Renal cortical epithelial cell (primary cell): ENCODE measurements at places on chromosomes 6 and 20.
A peak's percentile ranks its signal among the peaks of the same experiment; 100 is the strongest.

DNA sequence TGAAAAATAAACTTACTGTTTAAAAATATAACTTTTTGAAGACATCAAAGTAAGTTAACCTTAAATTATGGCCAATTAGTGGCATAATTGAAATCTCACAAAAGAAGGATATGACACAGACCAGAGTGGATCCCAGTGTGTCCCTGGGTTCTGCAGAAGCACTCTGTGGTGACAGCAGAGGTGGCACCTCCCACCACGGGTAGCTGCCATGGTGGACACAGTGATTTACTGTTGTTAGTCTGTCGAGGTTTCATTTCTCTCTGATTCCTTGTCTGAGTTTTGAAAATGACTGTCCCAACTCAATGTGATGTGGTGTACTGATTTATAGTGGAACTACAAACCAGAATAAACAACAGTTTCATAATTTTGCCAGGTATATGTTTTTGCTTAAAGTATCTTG lies 76.5 kb downstream of the TULP4 start:
- no peak for DNase-seq

DNA sequence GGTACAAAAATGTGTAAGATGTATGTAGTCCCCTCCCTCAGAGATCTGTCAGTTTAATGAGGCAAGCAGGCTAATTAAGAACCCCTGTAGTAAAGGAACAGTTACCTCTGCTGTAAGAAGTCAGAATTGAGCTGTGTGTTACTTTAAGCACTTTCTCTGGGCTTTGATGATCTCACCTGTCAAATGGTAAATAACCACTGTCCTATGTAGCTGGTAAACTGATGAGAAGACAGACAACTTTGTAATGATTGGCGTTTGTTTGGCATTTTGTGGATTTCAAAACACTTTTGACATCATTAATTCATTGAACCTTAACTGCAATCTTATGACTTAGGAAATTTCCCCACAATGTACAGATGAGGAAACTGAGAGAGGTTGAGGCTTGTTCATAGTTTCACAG lies 55.7 kb downstream of the RALY start:
- no peak for DNase-seq

GRCh38 chr6:112441607-112442006 lies 94.5 kb downstream of the RFPL4B start:
- no peak for DNase-seq

DNA sequence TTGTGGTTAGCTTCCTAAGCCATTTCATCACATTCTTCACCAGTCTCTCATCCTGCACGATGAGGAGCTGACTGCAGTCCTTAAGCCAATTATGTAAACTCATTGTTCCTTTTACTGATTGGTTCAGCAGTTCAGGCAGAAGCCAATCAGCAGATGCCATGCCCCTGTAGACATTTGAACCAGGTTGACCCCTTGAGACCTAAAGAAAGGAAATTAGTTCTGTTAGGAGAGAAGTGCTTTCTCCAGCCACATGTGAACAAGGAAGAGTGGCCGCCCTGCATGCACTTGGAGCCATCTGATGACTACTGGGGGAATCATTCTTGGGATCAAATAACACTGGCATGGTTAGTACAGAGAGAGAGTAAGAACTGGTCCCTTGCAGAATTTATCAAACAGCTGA lies 535.2 kb upstream of the ID4 start:
- peak; percentile 28 for DNase-seq

DNA sequence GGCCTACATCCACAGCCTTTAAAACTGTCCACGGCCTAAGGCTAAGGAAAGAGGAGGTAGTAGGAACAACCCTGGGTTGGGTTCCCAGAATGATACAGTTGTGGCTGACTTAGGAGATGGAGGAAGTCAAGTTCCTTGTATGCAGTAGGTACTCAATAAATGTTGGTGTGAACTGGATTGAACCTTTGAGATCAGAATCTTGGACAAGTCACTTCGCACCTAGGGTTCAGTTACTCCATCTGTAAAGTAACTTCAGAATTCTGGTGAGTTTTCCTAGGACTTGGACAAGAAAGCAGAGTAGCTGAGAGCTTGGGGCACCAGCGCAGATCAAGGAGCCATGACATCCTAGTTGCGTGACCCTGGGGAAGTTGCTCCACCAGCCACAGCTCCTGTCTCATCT lies 9.1 kb downstream of the XKR7 start:
- no peak for DNase-seq

GRCh38 chr6:107218142-107218541 lies 102.8 kb upstream of the BEND3 start:
- DNase-seq, result no peak

DNA sequence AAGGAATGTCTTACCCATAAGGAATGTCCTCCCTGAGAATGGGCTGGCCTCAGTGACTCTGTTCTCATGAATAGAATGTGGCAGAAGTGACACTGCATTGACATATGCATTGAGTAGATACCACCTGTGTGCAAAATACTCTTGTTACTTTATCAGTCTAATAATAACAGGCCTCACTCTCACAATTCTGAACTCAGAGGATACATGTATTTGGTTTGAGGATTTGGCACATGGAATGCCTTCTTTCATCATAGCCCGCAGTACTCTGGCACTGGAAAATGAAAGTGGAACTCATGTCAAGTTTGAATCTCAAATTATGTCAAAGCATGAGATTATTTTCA lies 52.9 kb upstream of the PLCB4 start:
- peak; percentile 94 for DNase-seq

- DNase-seq, result no peak
Observed at GRCh38 chr6:151757506-151757955, 50.0 kb upstream of the ESR1 start.

DNA sequence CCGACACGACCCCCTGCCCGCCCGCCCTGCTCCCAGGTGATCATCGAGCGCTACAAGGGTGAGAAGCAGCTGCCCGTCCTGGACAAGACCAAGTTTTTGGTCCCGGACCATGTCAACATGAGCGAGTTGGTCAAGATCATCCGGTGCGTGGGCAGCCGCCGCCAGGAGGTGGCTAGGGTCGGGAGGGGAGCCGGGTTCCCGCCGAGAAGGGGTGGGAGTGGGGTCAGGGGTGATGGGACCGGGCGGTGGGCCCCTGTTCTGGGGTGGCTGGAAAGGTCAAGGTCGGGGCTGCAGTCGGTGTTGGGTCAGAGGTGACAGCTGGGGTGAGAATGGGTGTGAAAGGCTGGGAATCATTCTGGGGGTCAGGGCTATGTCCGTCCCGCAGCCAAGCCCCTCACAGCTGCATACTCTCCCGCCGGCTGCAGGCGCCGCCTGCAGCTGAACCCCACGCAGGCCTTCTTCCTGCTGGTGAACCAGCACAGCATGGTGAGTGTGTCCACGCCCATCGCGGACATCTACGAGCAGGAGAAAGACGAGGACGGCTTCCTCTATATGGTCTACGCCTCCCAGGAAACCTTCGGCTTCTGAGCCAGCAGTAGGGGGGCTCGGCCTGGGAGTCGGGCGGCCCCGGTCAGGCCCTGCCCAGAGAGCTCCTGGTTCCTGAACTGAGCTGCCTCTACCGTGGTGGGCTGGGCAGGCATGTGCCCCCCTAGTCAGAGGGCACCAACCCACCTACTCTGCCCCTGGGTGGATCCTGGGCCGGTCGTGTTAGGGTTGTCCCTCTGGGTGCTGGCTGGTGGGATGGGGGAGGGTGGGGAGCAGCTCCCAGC lies 1.0 kb downstream of the MAP1LC3A start:
- DNase-seq, result no peak

GRCh38 chr6:35052694-35053565 lies 88.2 kb downstream of the TCP11 start:
- DNase-seq, result no peak

GRCh38 chr20:24389686-24390085 lies 79.7 kb upstream of the SYNDIG1 start:
- DNase-seq, result no peak

DNA sequence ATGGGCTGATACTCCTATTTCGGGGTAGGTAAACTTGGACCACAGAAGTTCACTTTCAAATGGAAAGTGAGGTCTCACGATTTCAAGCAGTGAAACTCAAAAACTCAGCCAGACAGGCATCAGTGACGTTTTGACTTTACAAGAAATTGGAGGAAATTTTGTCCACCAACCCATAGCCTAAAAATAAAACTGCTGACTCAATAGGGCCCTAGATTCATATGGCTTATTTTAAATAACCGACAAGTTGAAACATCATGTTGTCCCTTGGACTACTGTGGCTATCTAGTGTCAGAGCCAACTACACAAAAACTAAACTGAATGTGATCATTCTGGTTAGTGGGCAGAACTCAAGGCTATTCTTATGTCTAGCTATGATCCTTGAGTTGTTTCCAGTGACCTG lies 486.3 kb downstream of the GRIK2 start:
- DNase-seq, result no peak

DNA sequence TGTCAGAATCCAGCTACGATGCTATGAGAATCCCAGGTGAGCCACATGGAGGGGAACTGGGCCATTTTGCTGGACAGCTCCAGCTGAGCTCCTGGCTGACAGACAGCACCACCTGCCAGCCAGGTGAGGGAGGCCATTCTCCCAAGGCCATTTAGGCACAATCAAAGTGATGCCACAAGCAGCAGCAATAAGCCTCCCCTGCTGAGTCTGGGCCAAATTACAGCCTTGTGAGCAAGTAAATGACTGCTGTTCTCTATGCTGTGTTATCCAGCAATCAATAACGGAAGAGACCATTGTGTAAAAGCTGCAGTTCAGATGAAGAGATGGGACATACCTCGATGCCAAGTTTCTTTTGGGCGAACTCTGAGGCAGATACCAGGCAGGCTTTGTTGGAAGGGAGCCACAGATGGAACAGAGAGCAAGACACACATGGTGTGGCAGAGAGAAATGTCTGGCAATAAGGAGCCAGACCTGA lies 14.0 kb upstream of the SCGN start:
- no peak for DNase-seq

DNA sequence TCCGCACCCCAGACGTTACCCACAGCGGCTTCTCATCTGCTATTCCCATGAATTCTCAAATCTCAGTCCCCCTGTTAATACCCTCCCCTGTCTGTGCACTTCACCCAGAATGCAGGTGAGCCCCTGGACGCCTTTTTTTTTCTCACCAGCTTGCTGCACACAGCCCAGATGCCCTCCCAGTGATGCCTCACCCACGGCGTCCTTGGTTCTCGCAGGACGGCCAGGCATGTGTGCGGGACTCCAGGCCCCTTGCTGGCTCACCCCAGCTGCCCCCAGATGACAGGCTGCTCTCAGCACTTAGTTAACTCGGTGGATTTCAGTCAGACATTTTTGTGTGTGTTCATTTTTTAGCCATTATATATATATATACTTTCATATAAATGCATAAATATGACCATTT lies 25.4 kb upstream of the PI16 start:
- no peak for DNase-seq

- no peak for DNase-seq
Observed at GRCh38 chr6:26329763-26330511, 35.1 kb upstream of the BTN3A2 start.

DNA sequence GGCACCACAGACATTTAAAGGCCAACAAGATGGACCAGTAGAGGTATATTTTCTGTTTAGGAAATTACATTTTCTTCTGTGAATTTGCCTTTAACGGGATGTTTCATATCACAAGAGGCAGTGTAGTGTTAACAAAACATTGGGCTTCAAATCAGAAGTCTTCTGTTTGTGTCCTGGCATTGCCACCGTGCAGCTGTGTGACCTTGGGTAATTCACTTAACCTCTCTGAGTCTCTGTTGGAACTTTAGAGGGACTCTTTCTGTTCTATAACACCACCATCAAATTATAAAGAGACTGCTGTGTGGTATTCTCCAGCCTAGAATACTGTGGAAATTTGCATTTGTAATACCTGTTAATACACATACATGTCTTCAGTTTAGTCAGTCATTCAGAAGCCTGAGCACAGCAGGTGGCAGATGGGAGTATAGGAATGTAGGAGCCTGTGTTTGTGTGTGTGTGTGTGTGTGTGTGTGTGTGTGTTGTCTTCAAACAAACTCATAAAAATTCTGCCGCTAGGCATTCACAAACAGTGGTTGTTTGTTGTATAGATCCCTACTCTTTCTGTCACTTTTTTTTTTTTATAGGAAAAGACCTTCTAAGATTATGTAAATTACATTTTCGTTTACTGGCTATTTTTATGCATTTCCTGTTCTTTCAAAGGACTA lies 22.6 kb downstream of the UST start:
- DNase-seq, result no peak

- no peak for DNase-seq
Observed at GRCh38 chr6:17640477-17640917, 40.4 kb downstream of the FAM8A1 start.

- DNase-seq, result no peak
Observed at GRCh38 chr6:160959726-160960435, 31.7 kb upstream of the MAP3K4 start.

- no peak for DNase-seq
Observed at GRCh38 chr6:4397307-4397706, 261.9 kb upstream of the ECI2 start.

GRCh38 chr6:97069363-97069762 lies 144.8 kb downstream of the KLHL32 start:
- no peak for DNase-seq

GRCh38 chr6:161200610-161201370 lies 73.1 kb downstream of the AGPAT4 start:
- no peak for DNase-seq

DNA sequence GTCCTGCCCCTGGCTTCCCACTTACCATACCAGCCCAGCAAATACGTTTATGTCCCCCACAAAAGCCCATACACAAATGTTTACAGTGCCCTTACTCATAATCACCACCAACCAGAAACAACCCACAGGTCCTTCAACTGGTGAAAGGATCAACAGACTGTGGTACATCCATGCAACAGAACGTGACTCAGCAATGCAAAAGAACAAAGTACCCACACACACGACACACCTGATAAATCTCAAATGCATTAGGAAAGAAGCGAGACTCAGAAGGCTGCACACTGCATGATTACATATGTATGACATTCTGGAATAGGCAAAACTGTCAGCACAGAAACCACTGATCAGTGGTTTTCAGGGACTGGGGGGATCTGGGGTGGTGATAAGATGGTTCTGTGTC lies 20.5 kb downstream of the NCR2 start:
- DNase-seq, result no peak

- no peak for DNase-seq
Observed at GRCh38 chr6:148599967-148600426, 146.8 kb upstream of the UST start.
